Heart right ventricle (tissue), 16 donors: ENCODE measurements at places on chromosomes 4 and X. TPM values are rescaled to one million over a fixed set of nuclear protein-coding genes. Genes with fewer than 3 reads are reported as not detected.

- H3K4me1 ChIP-seq, result no peaks in the 10 kb centered on the region
- H3K27me3 ChIP-seq, result no peaks in the 10 kb centered on the region
- no peaks in the 10 kb centered on the region for H3K36me3 ChIP-seq
- no peak overlapping the region for H3K4me3 ChIP-seq
Observed at GRCh38 chr4:114037988-114038387, 58.5 kb upstream of the ARSJ start.

DNA sequence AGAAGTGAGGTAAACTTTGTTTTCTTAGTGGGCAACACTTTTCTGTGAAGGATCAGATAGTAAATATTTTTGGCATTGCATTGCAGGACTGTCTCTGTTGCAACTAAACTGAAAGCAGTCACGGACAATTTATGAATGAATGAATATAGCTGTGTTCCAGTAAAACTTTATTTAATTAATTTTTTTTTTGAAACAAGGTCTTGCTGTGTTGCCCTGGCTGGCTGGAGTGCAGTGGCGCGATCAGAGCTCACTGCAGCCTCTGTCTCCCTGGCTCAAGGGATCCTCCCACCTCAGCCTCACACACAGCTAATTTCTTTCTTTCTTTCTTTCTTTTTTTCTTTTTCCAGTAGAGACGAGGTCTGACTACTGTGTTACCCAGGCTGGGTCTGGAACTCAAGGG, 15.8 kb downstream of the RBM10 start:
- no peaks in the 10 kb centered on the region for H3K36me3 ChIP-seq
- no peaks in the 10 kb centered on the region for H3K4me1 ChIP-seq
- no peaks in the 10 kb centered on the region for H3K27me3 ChIP-seq
- H3K27ac ChIP-seq, result no peak overlapping the region

- H3K27me3 ChIP-seq, result no peaks in the 10 kb centered on the region
- peaks cover 12% of the 10 kb centered on the region for H3K4me1 ChIP-seq
- no peak overlapping the region for H3K27ac ChIP-seq
- DNase-seq, result no peak
- no peaks in the 10 kb centered on the region for H3K36me3 ChIP-seq
Observed at GRCh38 chr4:152045449-152045806, 284.6 kb upstream of the GATB start.

Gene MAGEC1
- not detected for total RNA-seq
